Non-pigmented ciliary epithelial cell (primary cell): ENCODE measurements at places on chromosomes 1 and 21.

DNA sequence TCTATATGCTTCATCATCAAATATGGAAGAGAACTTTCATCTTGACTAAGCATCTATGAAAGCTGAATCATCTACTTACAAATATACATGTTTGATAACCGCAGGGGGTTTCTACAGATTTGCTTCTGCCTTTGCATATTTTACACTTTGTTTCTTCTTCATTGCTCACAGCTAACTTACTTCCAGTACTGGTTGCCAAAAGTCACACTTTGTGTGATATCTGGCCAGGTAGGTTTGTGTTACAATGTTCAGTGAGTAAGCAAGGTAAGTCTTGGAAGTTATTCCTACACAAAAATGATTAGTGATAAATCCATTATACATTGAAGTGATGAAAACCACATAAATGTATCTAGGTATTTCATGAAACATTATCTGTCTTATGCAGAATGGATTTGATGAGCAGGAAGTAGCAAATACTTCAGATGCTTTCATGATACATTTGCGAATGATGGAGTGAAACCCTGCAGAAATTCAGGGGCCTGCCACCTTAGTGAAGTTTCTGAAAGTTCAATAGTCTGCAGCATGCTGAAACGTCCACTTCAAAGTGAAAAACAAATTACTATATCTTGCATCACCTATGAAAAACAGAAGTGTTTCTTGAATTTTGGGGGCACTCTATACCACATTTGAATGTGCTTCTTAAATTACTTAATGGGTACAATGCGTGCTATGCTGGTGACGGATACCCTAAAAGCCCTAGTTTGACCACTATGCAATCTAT lies 187.3 kb downstream of the ATP6V1G3 start:
- DNase-seq = no peak

GRCh38 chr1:7948960-7949359 lies 8.3 kb upstream of the TNFRSF9 start:
- peak; percentile 72 for DNase-seq

GRCh38 chr1:32336963-32337675 lies 1.1 kb upstream of the MARCKSL1 start:
- DNase-seq = no peak

GRCh38 chr1:74504125-74504932 lies 8.1 kb downstream of the LRRC53 start:
- no peak for DNase-seq

DNA sequence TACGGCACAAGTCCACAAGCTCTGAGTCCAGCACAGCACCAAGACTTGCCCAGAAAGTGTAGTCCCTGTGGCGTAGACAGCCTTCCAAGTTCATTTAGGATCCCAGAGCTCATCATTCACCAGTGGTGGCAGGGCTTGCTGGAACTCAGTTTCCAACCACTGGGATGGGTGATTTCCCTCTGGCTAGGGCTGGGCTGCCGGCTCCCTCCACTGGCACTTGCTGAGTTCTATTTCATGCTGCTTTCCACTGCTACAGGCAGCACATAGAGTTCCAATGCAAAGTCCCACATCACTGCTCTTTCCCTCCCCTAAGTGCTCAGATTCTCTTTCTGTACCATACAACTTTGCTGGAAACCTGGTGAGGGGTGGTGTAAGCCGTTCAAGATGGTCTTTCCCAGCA lies 510.3 kb upstream of the TMPRSS15 start:
- DNase-seq = no peak

GRCh38 chr1:109089242-109090015 lies 1.1 kb upstream of the TMEM167B start:
- no peak for DNase-seq

- no peak for DNase-seq
Measured at GRCh38 chr1:173023343-173023742, 27.4 kb downstream of the TNFSF18 start.

GRCh38 chr21:34693192-34693810 lies 24.5 kb downstream of the CLIC6 start:
- DNase-seq = no peak

DNA sequence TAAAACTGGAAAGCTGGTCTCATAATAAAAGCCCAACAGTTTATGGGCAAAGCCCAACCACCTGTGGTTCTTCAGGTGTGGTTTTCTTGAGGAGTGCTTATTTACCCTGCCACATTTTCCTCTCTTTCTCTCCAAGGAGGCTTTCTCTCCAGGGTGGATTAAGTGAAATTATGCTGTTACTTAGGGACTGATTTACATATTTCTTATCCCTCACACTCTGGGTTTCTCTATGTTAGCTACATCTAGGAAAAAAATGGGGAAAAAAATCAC lies 4.8 kb downstream of the TBX19 start:
- no peak for DNase-seq

DNA sequence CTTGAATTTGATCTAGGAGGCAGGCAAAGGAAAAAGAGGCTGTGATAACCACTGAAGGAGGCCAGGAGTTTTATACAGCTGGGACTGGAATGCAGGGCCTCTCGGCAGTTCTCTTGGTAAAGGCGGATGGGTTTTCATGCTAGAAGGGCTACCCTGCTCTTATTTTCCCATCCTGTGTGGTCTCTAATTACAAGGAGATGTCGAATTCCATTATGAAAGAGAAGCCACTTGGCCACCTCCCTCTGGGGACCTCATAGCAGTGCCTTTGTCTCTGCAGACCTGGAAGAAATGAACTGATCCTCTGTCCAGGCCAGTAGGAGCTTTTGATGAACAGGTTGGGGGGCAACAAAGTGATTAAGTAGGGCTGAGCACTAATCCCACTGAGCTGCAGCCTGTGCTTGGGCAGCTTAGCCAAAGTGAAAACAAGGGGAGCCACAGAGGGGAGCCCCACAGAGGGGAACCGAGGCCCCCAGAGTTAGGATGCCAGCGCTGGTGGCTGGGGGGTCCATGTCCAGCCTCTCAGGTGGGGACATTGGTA lies 42.2 kb upstream of the BCAR3 start:
- DNase-seq = no peak

- DNase-seq = no peak
Measured at GRCh38 chr1:2408859-2409276, 3.5 kb downstream of the PEX10 start.
